Activated naive CD4-positive, alpha-beta T cell (primary cell): ENCODE measurements at places on chromosomes 4 and X.
A peak's percentile ranks its signal among the peaks of the same experiment; 100 is the strongest.

DNA sequence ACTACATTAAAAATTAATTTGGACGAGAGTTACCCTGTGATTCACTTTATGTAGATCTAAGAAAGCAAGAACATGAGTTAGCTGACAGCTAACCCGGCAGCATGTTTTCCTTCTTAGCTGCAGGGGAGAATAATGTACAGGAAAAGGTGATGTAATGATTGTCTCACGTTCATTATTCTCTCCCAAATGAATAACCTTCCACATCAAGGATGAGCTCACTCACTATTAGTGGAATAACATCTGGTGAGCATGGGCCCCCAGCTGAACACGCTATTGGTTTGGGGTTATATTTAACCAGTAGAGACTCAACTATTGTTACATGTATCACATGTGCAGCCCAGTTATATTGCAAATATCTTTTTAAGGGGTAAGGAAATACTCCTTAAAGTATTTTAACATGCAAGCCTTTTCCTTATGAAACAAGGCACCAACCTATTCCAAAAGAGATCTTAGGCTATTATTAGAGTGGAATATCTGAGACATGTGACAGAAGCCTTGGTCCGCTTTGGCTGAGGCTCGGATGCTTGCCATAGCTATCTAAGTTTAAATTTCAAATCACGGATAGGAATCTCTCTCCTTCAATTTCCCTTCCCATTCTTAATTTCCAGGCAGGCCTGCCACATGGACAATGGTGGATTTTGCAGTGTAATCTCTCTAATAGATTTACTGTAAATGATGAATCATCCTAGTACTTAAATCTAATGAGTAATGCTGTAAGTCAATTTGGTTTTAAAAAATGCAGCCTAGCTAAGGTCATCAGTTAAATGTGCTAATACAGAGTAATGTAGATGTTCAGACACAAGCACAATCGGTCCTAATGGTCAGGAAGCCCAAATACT, 99.0 kb upstream of the OTUD4 start:
- no peak for DNase-seq

GRCh38 chr4:67714248-67714583, 13.3 kb upstream of the UBA6 start:
- no peak for DNase-seq

- no peak for DNase-seq
These were observed 1.3 kb downstream of the FAM149A start for GRCh38 chr4:186105647-186106321.

DNA sequence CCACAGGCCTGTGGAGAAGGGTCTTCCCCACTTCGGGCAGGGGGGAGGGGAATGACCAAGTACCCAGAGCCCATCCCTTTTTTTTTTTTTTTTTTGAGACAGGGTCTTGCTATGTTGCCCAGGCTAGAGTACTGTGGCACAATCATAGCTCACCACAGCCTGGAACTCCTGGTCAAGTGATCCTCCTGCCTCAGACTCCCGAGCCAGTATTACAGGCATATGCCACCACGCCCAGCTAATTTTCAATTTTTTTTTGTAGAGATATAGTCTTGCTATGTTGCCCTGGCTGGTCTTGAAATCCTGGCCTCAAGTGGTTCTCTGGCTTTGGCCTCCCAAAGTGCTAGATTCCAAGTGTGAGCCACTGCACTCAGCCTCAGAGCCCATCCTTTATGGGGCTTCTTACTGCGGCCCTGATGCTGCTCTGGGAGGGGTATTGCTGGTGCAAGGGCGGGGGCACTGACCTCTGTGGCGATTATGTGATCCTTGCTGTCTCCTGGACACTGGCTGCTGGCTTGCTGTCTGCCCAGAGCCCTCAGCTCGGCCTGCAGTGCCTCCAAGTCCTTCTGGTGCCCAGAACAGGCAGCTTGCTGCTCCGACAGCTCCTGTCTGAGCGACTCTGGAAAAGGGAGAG, 32.9 kb downstream of the MED28 start:
- no peak for DNase-seq

DNA sequence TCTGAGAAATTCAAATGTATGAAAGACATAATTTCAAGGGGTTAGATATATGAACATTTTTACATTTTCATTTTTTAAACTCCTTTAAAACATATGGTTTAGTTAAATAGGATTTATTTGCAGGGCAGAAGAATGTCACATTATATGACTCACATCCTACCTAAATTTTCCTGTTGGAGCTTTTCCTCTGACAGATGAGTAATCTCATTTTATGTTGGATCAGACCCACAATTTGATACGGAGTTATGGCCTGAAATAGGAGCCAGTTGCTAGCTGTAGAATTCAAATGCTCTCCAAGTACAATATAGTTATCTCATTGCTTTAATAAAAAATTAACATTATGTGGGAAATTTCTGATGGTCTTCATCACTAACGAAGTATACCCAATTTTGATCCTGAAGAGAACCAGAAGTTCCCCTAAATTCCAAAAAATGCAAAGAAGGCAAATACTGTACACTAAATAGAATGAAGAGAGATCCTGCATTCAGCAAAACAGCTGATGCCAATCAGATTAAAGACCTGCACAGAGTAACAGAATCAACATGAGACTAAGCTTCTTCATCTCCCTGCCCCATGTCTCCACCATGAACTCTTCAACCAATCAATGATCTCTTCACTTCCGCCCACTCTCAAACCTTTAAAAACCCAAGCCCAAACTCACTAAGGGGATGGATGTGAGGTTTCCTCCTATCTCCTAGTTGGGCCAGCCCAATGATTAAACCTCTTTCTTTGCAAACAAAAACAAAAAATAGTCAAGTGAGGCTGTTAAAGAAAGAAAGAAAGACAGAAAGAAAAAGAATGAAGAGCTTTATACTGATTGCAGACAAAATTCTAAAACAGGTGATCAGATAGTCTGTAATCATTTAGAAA, 10.9 kb upstream of the EXOSC9 start:
- DNase-seq, result no peak

DNA sequence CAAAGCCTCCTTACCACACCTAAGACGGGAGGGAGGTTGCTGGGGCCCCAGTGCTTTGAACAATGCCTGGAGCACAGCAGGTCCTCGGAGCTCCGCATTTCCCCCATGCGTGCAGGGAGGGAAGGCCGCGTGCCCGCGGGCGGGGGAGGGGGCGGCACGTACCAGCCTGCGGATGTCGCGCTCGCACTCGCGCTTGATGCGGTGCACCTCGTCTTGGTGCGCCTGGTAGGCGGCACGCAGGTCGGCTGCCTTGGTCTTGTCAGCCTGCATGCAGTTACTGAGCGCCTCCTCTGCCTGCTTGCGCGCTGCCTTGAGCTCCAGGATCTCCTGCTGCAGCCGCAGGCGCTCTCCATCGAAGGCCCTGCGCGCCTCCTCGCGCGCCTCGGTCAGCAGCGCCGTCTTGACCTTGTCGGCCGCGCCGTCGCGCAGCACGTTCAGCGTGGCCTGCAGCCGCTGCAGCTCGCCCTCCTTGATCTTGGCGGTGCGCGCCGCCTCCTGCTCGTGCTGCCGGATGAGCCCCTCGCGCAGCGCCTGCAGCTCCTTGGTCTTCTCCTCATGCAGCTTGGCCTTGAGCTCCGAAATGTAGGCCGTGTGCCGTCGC, 87.2 kb upstream of the C4orf50 start:
- DNase-seq, result no peak

DNA sequence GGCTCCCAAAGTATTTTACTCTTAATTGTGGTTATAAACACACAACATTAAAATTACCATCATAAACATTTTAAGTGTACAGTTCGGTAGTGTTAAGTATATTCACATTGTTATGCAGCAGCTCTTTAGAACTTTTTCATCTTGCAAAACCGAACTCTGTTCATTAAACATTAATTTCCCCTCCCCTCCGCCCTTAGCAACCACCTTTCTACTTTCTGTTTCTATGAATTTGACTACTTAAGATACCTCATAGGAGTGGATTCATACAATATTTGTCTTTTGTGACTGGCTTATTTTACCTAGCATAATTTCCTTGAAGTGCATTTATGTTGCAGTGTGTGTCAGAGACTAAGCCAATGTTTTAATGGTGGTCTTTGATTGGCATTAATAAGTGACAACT, 32.6 kb downstream of the IL13RA1 start:
- no peak for DNase-seq

- no peak for DNase-seq
These were observed 12.9 kb upstream of the ADH4 start for GRCh38 chr4:99156992-99157391.

DNA sequence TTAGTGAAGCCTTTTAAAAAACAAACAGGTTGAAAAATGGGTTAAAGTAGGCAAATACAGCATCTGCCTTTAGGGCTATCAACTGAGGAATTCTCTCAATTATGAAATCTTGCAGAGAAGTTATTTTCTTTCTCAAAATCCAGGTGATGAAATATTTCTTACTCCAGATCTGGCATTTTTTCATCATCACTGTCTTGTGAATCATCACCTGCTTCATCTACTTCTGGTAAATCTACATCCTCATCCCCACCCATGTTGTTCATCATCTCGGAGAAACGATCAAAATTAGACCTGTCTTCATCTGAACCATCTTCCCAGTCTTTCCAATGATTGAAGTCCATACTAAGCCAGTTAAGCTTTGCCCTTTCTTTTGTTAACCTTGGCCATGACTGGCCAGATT, 33.3 kb upstream of the HPF1 start:
- DNase-seq, result no peak

DNA sequence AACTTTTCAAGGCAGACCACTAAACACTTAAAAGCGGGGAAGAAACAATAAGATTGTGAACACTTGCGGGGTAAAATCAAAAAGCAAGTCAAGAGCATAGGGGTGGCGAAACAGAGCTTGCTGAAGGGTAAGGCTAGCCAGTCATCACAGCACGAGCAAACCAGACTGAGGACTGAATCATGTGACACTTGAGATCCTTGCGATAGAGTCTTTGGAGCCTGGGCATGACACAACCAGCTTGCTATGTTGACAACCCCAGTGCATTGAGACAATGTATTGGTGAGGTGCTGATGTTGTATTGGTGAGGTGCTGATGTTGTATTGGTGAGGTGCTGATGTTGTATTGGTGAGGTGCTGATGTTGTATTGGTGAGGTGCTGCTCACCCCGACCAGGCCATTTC, 72.3 kb downstream of the SLIT2 start:
- DNase-seq, result no peak

- DNase-seq, result no peak
These were observed 165.1 kb upstream of the POF1B start for GRCh38 chrX:85544609-85545008.

DNA sequence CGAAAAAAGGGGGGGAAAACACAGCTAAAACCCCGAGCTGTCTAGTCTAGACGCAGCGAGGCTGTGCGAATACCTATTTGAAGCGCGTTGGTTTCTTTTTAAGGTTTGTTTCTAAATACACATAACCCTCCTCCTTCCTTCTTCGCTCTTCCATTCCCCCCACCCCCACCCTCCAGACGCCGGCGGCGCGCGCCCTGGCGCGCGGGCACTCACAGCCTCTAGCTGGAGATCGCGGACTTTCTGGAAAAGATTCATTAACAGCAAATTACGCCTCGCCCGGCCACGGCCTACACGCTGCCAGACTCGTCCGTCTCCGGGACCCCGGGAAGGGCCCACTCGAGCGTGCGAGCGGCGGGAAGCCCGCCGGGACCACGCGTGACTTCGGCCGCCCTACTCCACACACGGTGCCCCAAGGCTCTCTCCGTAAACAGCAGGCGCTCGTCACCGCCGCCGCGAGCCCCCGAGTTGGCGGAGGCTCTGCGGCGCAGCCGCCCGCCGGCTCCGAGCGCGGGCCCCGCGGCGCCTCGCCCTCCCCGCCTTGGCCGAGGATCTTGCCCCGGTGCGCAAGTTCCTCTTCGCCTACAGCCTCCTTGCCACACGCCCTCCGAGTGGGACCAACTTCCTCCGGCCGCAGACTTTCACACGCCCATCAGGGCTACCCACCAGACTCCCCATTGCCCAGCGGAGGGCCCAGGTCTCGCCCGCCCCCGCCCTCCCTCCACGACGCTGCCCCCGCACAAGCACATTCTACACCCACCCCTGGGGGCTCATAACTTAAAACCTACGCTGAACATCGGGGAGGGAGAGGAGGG, 2.0 kb downstream of the BCOR start:
- DNase-seq, result no peak

DNA sequence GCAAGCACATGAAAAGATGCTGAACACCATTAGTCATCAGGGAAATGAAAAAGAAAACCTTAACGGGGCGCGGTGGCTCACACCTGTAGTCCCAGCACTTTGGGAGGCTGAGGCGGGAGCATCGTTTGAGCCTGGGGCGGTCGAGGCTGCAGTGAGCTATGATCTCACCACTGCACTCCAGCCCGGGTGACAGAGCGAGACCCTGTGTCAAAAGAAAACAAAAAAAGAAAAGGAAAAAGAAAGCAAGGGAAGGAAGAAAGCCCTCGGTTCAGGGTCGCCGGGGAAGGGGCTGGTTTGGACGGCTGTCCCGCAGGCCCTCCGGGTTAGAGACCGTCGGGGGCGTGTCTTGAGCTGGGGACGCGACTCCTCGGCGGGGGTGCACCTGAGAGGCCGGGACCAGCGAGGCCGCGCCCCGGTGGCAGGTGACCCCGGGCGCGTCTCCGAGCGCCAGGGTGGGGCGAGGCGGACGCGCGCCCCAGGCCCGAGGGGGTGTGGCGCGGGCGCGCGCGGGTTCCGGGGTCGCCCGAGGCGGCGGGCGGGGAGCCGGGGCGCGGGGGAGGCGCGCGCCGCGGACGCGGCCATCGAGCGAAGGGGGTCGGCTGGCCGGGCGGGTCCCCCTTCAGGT, 478 bp upstream of the PLXNA3 start:
- DNase-seq, result peak; percentile 68

DNA sequence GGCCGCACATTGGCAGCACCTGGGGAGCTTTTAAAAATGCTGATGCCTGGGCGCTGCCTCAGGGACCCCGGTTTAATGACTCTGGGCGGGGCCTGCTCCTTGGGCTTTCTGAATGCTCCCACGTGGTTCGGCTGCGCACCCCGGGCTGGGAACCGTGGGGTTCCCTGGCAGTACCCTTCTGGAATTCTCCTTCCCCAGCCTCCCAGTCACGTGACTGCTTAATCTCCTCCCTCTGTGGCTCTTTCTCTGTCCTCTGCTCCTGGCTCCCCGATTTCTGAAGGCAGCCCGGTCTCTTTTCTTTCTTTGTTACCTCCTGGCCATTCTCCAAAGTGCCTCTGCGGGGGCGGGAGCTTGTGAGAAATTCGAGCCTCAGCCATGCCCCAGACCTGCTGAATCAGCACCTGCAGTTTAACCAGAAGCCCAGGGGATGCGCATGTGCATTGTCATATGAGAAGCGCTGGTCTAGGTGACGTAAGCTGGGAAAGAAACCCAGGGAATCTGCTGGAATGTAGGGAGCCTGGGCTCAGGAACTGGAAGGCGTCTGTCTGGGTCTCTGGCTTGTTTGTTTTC, 16.6 kb downstream of the CLCN4 start:
- no peak for DNase-seq

DNA sequence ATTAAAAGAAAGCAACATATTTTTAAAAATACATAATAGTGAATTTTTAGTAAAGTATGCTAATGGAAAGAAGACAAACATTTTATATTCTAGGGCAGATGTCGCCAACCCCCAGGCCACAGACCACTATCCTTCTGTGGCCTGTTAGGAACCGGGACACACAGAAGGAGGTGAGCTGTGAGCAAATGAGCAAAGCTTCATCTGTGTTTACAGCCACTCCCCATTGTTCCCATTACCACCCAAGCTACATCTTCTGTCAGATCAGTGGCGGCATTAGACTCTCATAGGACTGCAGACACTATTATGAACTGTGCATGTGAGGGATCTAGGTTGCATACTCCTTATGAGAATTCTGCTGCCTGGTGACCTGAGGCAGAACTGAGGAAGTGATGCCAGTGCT, 37.0 kb upstream of the FAT4 start:
- no peak for DNase-seq
